ENCODE measurements at places on chromosomes 1 and 21. TPM values are rescaled to one million over a fixed set of nuclear protein-coding genes. Genes with fewer than 3 reads are reported as not detected.

DNA sequence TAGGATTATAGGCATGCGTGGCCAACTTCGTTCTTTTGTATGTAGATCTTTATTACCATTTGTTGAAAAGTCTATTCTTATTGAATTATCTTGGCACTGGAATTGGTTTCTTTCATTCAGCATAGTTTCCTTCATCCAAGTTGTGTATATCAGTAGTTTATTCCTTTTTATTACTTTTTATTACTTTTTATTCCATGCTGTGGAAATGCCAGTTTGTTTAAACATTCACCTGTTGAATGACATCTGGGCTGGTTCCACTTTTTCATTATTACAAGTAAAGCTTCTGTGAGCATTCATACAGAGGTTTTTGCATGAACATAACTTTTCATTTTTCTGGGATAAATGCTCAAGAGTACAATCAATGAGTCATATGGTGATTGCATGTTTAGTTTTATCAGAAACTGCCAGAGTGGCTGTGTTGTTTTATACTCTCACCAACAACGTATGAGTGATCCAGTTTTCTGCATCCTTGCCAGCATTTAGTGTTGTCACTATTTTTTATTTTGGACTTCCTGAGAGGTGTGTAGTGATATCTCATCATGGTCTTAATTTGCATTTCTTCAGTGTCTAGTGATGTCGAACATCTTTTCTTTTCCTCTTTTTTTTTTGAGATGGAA is 28.6 kb downstream of the PTPRU start:
- DNase-seq: no peak

HSD3B2 gene
- polyA plus RNA-seq: 0.60 TPM

DNA sequence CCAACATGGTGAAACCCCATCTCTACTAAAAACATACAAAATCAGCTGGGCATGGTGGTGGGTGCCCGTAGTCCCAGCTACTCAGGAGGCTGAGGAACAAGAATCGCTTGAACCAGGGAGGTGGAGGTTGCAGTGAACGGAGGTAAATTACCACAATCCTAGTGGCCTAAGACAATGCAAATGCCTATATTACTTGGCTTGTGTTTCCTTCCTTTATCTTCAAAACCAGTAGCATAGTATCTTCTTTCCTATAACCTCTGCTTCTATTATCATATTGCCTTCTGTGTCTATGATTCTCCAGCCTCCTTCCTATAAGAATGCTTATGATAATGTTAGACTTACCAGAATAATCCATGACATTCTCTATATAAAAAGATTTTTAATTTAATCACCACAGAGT is 156.2 kb upstream of the RGS18 start:
- no peak for DNase-seq

DNA sequence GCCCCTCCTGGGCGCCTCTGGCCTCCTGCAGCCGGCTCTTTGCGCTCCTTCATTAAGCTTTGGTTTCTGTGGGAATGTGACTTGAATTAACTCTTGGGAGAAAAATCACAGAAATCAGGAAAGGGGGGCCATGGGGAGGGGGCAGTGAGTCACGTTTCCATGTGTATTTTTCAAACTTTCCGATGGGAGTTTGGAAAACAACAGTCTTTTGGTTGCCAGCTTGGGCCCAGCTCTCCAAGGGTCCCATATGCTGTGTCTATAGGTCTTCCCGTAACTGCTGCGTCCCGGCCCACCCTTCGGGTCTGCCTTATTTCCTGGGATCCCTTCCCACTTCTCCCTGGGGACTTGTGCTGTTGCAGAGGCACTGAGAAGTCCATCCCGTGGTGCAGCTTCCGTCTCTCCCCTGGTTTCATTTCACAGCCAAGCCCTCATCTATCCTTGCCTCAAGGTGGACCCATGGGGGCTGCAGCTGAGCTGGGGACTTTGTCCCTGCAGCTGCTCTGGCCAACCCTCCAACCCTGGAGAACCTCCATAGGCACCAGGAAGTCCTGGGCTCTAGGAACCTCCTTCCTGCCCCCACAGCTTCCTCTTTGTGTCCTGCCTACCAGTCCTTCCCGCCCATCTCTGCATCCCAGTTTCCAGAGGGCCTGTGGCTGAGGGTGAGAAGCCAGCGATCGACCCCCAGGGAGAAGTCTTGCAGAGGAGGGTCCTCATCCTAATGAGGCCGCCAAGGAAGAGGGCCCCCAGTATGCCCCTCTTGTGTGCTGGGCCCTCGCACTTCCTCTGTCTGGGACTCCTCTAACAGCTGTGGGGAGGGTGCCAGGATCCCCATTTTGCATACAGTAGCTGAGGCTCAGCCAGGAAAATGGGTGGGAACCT is 11.6 kb upstream of the LMNA start:
- DNase-seq: peak; percentile 57

- DNase-seq: no peak
Observed at GRCh38 chr1:59696421-59697115, 118.2 kb upstream of the HOOK1 start.

DNA sequence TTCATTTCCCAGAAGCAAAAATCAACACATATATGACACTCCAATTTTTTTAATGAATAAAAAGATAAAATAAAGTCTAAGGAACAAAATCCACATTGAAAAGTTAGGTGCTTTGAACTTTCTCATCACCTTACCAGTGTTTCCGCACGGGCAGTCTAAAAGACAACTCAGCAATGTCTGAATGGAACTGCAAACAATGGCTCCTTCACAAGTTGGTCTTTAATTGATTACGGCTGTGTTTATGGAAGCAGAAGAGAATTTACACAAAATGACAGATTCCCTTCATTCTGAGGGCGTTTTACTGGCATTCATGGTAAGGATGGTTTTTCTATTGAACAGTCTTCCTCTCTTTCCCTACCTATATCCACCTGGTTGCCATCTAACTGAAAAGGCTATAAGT is 65.0 kb upstream of the RNPC3 start:
- no peak for DNase-seq

DNA sequence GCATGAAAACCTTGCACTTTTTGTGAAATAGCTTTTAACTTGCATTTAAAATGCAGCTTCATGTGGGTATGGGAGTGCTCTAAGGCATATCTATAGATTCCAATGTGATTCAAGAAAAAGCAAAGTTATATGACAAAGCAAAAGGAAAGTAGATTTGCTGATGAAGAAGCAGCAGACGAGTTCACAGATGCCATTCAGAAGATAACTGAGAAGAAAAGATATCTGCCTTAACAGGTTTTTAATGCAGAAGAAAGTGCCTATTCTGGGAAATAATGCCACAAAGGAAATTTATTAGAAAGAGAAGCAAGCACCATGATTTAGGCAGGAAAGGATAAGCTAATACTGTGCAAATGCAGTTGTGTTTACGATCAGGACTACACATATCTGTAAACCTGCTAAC is 68.1 kb downstream of the PHTF1 start:
- no peak for DNase-seq

FAAH gene
- polyA plus RNA-seq: 50.7 TPM

DNA sequence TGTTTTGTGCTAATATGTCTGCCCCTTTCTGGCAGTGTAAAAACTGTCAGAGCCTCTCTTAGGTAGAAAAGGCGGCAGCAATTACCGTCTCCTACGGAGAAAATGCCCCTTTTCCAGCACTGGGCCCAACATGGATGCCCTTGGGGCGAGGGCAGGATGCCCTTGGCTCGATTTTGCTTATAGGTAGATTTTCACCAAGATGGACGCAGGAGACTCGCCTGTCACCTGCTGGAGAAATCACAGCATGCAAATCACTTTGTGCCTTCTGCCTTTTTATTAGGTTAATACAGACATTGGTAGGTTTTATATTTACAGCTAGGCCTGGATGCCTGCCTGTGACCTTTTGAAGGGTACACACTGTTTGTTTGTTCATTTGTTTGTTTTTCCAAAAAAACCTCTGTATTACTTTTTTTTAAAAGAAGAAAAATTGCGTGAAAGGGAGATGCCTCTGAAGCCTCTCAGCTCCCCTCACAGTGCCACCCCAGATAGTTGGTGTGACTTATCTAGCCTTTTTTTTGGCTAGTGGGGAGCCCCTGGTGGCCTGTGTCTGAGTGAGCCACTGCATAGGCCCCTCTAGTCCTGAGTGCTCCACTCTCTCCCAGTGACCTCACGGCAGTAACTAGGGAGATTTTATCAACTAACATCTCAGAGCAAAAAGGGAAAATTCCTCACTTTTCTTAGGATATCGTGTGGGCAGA is 2.5 kb downstream of the ATP1B1 start:
- no peak for DNase-seq

TNFRSF8 gene
- polyA plus RNA-seq: 0.97 TPM

DNA sequence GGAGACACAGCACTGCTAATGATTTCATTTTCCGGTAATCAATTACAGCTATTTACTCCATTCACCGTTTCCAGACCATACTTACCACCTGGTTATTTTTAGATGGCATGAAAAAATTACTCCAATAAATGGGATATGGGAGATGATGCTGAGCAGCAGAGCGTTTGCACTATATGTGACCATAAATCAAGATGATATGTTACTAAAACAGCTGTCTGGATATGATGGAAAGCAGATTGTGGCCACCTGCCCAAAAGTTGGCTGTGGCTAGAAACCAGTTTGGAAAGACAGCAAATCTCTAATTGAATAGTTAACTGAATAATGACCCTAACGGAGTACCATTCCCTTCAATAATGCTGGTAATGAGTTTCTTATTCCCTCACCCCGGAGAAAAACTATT is 22.5 kb upstream of the KCTD3 start:
- no peak for DNase-seq

DNA sequence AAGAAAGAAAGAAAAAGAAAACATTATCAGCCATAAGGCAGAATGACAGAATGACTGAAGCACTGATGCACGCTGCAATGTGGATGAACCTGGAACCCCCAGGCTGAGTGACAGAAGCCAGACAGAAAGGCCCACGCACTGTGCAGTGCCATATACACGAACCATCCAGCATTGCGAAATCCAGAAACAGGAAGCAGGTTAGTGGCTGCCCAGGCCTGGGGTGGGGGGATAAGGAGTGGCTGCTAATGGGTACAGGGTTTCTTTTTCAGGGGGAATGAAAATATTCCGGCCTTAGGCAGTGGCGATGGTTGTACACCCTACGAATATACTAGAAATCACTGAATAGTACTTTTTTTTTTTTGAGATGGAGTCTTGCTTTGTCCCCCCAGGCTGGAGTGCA is 57.0 kb downstream of the CHD5 start:
- no peak for DNase-seq

DMRTA2 gene
- not detected for polyA plus RNA-seq

GRCh38 chr1:156935505-156936128 is 15.2 kb downstream of the LRRC71 start:
- DNase-seq: peak; percentile 30

DNA sequence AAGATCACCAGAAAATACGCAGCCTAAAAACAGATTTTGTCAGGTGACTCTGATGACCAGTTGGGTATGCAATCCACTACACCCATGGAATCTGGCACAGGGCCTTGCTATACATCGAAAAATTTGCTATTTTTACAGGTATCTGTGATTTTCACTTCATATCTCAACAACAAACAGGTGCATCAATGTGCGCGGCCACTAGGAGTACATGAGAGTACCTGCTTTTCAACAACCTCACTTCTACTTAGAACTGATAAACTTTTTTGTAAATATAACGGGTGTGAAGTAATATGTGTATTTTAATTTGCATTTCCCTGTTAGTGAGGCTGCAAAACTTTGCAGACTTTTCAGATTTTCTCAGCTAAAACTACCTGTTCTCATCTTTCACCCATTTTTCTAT is 80.8 kb downstream of the SLC45A1 start:
- no peak for DNase-seq

PHLDA3 gene
- polyA plus RNA-seq: 27.3 TPM

GRCh38 chr1:22607154-22607553 is 29.3 kb upstream of the C1QA start:
- peak; percentile 29 for DNase-seq

RXFP4 gene
- 0.32 TPM for polyA plus RNA-seq

DNA sequence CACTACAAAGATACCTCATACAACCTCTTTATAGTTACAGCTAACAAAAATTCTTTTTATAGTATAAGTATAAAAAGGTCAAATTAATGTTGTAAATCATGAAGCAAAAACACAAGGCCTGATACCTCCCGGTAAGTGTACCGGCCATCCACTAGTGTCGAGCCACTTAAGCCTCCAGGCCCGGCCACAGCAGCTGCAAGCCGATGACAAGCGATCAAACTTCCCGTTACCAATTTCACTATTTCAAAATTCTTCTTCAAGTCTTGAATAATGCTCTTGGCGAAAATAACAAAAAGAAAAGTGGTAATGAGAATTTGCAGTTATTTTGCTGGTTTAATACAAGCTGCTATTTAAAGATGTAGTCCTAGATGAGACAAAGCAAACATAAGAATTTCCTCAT is 67.6 kb downstream of the USP24 start:
- DNase-seq: no peak

GRCh38 chr1:181135437-181135731 is 46.9 kb downstream of the IER5 start:
- DNase-seq: no peak

GRCh38 chr1:178241837-178242236 is 147.9 kb downstream of the RASAL2 start:
- DNase-seq: no peak

DNA sequence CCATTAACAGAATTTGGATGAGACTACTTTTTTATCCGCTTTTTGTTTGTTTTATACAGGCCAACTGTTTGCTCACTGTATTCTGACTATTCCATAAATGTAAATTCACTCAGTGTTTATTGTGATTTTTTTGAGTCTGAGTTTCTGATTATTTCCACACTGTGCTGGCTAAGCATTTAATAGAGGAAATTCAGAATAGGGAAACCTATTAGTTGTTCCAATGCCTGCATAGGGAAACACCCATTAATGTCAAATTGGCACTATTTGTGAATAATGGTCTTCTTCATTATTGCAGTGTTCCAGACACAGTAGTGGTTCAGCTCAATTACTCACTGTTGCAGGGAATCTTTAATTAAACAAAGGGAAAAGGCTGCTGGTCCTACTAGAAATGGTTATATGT is 174.7 kb upstream of the SGIP1 start:
- no peak for DNase-seq

GRCh38 chr1:195026792-195027191 is 1581.4 kb downstream of the KCNT2 start:
- no peak for DNase-seq

IGSF21 gene
- polyA plus RNA-seq: 1.4 TPM

PTGER3 gene
- polyA plus RNA-seq: 102 TPM

GRCh38 chr1:79599257-79599656 is 592.7 kb upstream of the ADGRL4 start:
- DNase-seq: no peak

- no peak for DNase-seq
Observed at GRCh38 chr1:244349103-244349531, 102.6 kb downstream of the ADSS2 start.

DNA sequence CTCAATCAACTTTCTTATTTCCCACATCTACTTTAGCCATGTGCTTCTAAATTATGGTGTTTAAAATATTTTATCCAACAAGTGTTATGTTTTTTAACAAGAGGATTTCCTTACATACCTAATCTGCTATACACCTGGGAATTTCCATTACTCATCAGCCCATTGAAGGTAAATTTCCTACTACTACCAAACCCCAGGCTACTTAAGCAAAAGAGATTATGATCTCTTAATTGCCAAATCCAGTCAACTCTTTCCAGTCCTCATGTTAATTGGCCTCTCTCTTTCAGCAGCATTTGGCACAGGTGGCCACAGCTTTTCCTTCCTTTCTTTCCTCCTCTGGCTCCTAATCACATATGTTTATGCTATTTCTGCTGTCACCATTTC is 5.1 kb upstream of the C1orf162 start:
- DNase-seq: no peak
